ENCODE measurements at places on chromosomes 5 and 9. TPM values are rescaled to one million over a fixed set of nuclear protein-coding genes. Genes with fewer than 3 reads are reported as not detected.

GRCh38 chr5:142808878-142809598 lies 38.9 kb downstream of the ARHGAP26 start:
- H3K27ac ChIP-seq = no peak overlapping the region
- H3K4me1 ChIP-seq = peaks cover 2% of the 10 kb centered on the region
- no peak overlapping the region for H3K4me3 ChIP-seq
- H3K36me3 ChIP-seq = no peaks in the 10 kb centered on the region
- no peak for DNase-seq
- no peaks in the 10 kb centered on the region for H3K27me3 ChIP-seq

DNA sequence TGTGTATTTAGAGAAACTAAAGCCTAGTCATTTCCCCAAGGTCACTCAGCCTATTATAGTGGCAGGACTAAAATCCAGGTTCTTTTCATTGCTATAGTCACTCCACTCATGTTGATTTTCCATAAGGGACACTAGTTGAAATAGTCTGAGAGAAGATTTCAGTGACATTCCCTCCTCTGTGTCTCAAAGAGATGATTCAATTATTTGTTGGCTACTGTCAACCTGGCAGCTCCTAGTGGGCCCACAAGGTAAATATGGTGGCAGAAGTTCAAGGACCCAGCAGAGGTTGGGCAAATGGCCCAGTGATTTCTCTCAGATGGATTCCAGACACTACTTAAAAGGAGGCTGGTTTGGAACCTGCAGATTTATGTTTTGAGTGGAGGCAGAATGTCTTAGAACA lies 48.1 kb downstream of the G3BP1 start:
- no peaks in the 10 kb centered on the region for H3K27me3 ChIP-seq
- DNase-seq = no peak
- no peaks in the 10 kb centered on the region for H3K36me3 ChIP-seq
- H3K4me3 ChIP-seq = no peak overlapping the region

DNA sequence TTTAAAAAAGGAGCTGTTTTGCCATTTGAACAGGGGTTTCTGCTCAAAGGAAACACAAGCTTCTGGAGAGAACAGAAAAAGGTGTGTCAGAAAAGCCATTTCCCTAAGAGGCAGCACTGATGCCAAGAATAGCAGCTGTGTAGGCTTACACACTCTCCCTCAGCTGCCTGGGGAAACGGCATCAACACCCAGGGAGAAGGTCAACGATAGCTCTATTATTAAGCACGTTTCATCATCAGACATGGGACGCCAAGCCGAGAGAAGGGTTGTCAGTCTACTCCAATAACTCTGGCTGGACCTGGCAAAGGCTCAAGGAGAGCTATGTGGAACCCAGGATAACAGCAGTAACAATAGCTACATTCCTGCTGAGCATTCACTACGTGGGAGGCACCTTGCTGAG lies 314.2 kb downstream of the CDK5RAP2 start:
- no peak for DNase-seq
- peaks cover 1% of the 10 kb centered on the region for H3K27me3 ChIP-seq
- H3K4me1 ChIP-seq = no peaks in the 10 kb centered on the region
- H3K36me3 ChIP-seq = no peaks in the 10 kb centered on the region
- H3K4me3 ChIP-seq = no peak overlapping the region
- H3K27ac ChIP-seq = no peak overlapping the region

- no peak overlapping the region for H3K27ac ChIP-seq
- DNase-seq = no peak
- no peak overlapping the region for H3K4me3 ChIP-seq
These were observed 189.0 kb downstream of the PALM2AKAP2 start for GRCh38 chr9:109969011-109969410.

DNA sequence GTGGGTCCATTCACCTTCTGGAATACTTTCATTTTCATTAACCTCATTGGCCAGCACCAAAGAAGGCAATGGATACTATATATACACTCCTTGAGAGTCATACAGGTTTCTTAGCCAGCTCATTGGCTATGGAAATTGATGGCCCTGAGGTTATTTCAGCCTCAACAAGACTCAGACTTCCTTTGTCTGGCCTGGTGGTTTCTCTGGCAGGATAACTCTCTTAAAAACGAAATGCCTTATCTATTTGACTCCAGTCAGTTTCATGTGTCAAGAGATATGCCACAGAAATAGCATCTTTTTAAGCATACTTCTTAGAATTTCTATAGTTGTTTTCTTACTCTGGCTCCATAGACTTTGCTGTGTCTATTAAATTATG lies 28.9 kb downstream of the CDH9 start:
- H3K4me1 ChIP-seq = no peaks in the 10 kb centered on the region
- no peaks in the 10 kb centered on the region for H3K27me3 ChIP-seq
- DNase-seq = no peak
- no peak overlapping the region for H3K4me3 ChIP-seq
- no peak overlapping the region for H3K27ac ChIP-seq

- H3K4me1 ChIP-seq = no peaks in the 10 kb centered on the region
- H3K36me3 ChIP-seq = no peaks in the 10 kb centered on the region
- DNase-seq = no peak
- H3K27ac ChIP-seq = no peak overlapping the region
These were observed 311.2 kb upstream of the SEMA6A start for GRCh38 chr5:116885825-116886224.

DNA sequence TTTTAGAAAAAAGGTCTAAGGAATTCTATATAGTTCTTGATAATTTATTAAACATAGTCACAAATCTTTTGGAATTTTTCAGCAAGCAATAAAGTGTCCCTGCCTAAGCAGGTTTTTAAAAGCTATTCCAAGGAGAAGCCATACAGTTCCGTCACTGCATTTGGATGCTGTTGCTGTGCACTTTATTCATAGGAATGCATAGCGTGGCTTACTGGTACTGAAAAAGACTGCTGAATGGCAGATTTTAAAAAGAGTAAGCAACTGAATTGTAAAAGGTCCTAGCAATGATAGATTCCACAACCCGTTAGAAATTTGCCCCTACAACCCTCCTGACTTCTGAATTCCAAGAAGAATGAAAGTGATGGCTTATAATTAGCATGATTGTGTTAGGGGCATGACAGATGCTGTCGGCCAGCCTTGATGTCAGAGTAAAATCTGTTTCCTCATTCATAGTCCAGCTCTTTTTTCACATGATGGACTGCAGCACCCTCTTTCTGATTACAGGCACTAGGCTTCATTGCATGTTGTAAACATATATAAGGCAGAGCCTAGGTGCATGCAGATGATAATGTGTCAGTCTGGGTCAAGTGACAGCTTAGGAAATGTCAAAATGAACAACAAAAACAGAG lies 227.0 kb downstream of the PDE4D start:
- no peak overlapping the region for H3K27ac ChIP-seq
- DNase-seq = no peak
- H3K27me3 ChIP-seq = no peaks in the 10 kb centered on the region
- no peak overlapping the region for H3K4me3 ChIP-seq

- no peak overlapping the region for H3K4me3 ChIP-seq
- no peaks in the 10 kb centered on the region for H3K27me3 ChIP-seq
- H3K27ac ChIP-seq = no peak overlapping the region
- H3K4me1 ChIP-seq = no peaks in the 10 kb centered on the region
- H3K36me3 ChIP-seq = no peaks in the 10 kb centered on the region
These were observed 2.8 kb upstream of the TEX10 start for GRCh38 chr9:100355561-100355960.

GRCh38 chr5:55638455-55638854 lies 73.7 kb downstream of the SLC38A9 start:
- H3K4me3 ChIP-seq = no peak overlapping the region
- H3K4me1 ChIP-seq = peaks cover 4% of the 10 kb centered on the region
- H3K36me3 ChIP-seq = no peaks in the 10 kb centered on the region
- no peak overlapping the region for H3K27ac ChIP-seq
- DNase-seq = no peak
- no peaks in the 10 kb centered on the region for H3K27me3 ChIP-seq

DNA sequence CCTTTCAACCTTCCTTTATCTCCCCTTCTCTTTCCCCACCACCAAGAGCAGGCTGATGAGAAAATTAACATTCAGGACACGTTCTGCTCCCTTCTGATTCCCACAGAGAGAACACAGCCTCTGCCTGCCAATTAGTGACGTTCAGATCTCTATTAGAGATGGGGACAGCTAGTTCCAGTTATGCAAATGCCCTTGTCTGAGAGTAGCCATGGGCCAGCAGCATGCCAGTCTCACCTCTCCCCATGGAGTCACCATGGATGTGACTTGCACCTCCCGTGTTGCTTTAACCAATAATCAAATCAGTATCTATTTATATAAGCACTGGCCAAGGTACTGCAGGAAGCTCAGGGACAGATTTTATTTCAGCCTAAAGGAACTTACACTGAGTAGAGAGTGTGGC lies 61.3 kb downstream of the KCNIP1 start:
- no peaks in the 10 kb centered on the region for H3K27me3 ChIP-seq
- H3K27ac ChIP-seq = no peak overlapping the region
- H3K4me1 ChIP-seq = no peaks in the 10 kb centered on the region
- no peak for DNase-seq
- H3K36me3 ChIP-seq = no peaks in the 10 kb centered on the region
- H3K4me3 ChIP-seq = no peak overlapping the region

JADE2 gene
- 39.8 TPM for total RNA-seq

STK32A gene
- 14.5 TPM for total RNA-seq
